ENCODE measurements at places on chromosomes 13 and 19.

GRCh38 chr13:50208826-50209335 is 193.6 kb downstream of the KCNRG start:
- DNase-seq, result no peak

DNA sequence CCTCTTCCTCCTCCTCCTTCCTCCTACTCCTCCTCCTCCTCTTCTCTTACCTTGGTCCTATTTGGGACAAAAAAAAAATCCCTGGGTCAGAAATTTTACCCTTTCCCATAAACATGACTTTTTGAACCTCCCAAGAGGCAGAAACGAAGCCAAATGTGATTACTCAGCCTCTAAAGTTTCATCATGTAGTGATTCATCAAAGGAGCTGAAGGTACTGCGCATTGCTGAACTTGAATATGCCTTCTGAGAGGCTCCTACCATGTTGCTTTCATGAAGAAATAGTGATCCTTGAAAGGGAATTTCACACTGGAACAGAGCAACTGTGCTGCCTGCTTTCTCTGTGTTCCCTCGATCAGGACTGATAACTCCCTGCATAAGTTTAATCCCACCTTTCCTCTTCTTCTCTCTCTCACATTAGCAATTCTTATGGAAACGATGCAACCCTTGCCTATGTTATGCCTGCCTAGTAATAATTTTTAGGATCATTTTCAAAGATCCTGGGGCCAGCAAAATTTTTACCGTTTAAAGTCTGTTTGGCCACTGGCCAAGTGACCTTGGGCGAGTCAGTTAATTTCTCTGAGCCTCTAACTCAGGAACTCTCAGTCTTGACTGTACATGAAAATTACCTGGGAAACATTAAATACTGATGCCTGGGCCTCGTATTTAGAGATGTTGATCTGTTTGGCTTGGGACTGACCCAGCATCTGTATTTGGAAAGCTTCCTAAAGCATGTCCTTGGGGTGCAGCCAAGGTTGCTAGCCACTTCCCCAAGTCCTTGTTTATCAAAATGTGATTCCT is 149.5 kb downstream of the DCT start:
- DNase-seq, result no peak

DNA sequence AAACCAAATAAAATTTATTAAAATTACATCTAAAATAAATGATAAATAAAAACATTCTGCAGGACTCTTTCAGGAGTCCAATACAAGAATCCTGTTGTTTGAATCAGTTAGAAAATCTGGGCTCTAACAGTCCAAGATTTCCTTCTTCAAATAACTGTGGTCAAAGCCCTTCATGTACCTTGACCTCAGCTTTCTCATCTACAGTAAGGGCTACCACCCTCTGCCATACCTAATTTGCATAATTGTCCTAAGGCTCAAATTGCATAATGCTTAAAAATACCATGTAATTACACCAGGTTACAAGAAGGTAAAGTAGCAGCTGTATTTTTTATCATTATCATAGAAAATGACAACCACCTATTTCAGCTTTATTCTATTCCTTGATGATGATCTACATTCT is 54.3 kb downstream of the XPO4 start:
- no peak for DNase-seq

- no peak for DNase-seq
Measured at GRCh38 chr13:60351326-60351725, 45.7 kb upstream of the TDRD3 start.

DNA sequence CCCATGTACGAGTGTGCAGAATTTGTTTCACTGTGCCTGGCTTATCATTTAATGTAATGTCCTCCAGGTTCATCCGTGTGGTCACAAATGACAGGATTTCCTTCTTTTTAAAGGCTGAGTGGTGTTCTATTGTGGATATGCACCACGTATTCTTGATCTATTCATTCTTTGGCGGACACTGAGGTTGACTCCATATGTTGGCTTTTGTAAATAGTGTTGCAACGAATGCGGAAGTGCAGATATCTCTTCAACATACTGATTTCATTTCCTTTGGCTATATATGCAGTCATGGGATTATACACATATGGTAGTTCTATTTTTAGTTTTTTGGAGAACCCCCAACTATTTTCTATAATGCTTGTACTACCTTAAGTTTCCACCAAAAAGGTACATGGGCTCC is 13.0 kb downstream of the OR7A5 start:
- DNase-seq, result no peak

DNA sequence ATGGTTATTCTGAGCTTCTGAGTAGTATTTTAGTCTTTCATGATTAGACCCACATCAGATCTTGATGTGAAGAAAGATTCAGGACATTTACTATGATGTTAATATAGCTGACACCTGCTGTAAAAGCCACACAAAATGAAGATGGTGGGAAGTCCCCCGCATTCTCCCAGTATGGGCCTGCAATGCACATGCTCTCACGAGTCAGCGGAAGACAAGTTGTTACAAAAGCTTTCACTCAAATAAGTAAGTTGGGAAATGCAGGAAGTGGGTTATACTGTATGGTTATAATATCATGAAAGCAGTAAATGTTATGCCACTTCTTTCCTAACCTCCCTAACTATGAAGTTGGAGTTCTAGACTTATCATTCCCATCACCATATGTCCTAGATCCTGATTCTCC is 171.9 kb downstream of the KLF5 start:
- no peak for DNase-seq

- DNase-seq, result no peak
Measured at GRCh38 chr19:1245494-1246264, 2.7 kb upstream of the MIDN start.

GRCh38 chr13:28489524-28489931 is 5.4 kb downstream of the FLT1 start:
- no peak for DNase-seq

DNA sequence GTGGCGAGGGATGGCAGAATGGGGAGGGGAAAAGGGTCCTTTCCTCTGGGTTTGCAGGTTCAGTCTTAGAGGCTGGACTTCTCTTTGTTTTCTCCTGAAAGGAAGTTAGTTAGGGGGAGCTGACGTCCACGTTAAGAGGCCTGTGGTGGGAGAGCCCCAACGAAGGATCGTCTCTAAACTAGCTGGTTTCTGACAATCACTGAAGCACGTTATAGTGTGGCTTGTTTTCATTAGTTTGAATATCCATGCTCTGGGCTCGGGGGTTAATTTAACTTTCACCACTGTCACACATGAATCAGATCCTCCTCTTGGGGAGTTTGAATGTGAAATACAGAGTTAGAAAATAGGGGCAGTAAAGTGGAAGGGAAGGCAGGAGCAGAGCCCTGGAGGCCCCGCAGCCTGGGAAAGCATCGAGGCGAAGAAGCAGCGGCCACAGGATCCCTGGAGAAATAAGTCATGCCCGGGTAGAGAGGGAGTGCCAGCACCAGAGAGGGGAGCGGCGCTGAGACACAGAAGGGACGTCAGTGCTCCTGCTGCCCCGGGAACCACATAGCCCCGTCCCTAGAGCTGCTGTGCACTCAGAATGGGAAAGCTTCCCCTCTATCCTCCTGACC is 31.1 kb upstream of the AMER2 start:
- DNase-seq, result no peak

DNA sequence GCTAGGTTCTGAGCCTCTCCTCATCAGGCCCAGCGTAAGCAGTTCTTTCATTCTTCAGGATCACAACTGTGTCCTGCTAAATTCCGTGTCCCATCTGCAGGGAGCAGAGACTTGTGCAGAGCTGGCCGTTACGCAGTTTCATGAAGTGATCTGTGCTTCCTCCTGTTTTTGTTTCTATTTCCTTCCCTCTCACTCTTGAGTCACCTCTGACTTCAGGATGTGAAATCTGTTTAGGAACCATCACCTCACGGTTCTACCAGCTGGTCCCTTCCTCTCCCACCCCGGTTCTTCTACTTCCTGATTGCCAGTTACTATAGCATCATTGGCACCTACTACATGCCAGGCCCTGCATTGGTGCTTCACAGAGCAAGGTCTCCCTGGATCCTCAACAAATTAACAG is 8.5 kb downstream of the MAU2 start:
- DNase-seq, result no peak

DNA sequence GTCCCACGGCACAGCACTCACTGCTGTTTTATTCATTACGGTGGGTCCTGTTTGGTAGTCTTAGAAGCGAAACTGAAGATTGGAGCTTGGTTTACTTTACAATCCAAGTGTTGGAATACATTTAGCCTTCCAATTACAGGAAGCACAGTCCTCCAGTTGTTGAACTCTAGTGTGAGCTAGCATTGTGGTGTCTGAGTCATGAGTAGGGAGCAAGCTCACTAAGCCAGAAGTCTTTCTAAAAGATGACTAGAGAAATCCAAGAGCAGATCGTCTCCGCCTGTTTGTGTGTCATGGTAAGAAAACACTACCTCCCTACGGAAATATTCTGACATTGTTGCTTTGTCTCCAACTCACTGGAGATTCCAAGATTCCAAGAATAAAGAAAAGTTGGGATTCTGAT is 10.1 kb upstream of the SHISA2 start:
- DNase-seq, result no peak

- DNase-seq, result no peak
Measured at GRCh38 chr13:21849323-21849722, 178.4 kb downstream of the FGF9 start.

DNA sequence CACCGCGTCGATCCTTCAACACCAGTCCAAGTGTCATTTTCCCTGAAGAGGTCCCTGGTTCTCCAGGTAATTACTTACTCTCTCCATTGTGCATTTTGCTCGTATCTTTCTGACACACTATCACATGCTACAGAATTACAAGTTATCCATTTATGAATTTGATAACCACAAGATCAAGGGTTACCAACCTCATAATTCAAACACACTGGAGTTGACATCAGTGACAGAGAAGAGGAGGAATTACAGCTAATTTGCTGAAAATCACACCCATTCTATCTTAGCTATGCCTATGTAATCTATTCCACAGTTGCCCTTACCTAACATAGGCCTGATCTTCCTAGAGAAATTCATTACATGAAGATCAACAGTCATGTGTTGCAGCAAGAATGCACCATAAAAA is 14.2 kb downstream of the ZC3H13 start:
- no peak for DNase-seq

DNA sequence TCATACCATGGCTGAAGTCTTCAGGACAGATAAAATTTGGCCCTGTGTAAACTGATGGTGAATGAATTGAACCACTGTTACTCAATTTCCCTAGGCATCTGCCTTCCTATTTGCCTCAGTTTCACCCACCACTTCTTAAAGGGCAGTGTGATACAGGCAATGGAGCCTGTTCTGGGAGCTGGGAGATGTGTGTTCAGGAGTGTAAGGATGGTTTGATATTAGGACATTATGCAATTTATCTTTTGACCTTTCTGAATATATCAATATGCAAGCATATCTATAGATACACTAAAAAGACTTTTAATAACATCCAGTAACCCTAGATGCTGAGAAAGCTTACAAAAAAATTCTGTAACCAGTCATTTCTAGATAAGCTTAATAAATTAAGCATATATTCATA is 14.6 kb downstream of the IZUMO2 start:
- no peak for DNase-seq

GRCh38 chr13:38045278-38046048 is 175.9 kb upstream of the TRPC4 start:
- no peak for DNase-seq

Measured in stimulated activated CD8-positive, alpha-beta memory T cell treated with anti-CD3 and anti-CD28 coated beads, Interleukin-2, amount 100 ng/mL, for 1 hour (primary cell).